Ammon's horn (tissue), 1 donor: ENCODE measurements at places on chromosomes 13 and 19.
A peak's percentile ranks its signal among the peaks of the same experiment; 100 is the strongest.

GRCh38 chr19:9130965-9131364 is 4.2 kb upstream of the OR7G3 start:
- DNase-seq = no peak

GRCh38 chr19:14556662-14557188 is 15.1 kb downstream of the NDUFB7 start:
- DNase-seq = peak; percentile 94

DNA sequence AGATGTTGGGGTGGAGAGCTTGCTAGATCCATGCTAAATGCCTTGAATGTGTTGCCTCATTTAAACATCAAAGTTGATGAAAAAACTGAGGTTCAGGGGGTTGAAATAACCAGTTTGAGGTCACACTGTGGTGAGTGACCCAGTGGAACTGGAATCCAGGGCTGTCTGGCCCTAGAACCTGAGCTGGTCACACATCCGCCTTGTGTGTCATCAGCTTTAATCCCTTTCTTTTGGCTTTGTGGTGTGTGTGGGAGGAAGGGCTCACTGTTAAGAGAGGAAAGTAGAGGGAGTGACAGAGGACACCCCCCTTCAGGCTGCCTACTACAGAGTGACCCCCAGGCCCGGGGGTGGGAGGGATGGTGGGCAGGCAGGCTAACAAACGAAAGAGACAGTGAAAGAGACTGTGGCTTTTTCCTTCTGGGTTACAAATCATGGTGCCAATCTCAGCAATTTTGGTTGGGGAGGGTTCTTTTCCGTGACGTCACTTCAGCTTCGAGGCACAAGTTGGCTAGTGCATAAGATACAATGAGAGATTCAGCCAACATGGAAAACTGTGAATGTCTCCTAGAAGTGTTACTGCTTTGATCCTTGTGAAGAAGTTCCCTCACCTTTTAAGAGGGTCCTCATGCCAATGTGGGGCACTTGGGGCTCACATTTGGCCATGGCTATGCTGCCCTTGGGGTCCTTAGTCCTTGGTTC is 164.9 kb downstream of the DLEU7 start:
- DNase-seq = no peak

GRCh38 chr13:103799028-103799427 is 732.8 kb upstream of the SLC10A2 start:
- DNase-seq = no peak

- peak; percentile 97 for DNase-seq
These were observed 2.5 kb downstream of the DBP start for GRCh38 chr19:48634424-48635262.

GRCh38 chr19:30743702-30744101 is 371.5 kb downstream of the ZNF536 start:
- DNase-seq = no peak

- DNase-seq = no peak
These were observed 39.5 kb upstream of the FAM216B start for GRCh38 chr13:42741914-42742313.

- peak; percentile 2 for DNase-seq
These were observed 359.8 kb upstream of the HTR2A start for GRCh38 chr13:47256618-47257017.

DNA sequence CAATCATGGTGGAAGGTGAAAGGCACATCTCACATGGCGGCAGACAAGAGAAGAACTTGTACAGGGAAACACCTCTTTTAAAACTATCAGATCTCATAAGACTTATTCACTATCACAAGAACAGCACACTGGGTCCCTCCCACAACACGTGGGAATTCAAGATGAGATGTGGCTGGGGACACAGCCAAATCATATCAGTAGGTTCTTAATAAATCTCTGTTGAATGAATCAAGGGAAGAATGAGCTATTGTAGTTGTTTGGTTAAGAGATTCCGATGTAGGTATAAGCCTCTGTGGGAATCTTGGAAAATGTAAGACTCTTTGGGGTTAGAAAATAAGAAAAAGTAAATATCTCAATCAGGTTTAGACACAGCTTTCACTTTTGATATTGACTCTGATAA is 400.2 kb downstream of the KCNRG start:
- DNase-seq = no peak

GRCh38 chr13:49711218-49711863 is 20.1 kb upstream of the EBPL start:
- DNase-seq = no peak

DNA sequence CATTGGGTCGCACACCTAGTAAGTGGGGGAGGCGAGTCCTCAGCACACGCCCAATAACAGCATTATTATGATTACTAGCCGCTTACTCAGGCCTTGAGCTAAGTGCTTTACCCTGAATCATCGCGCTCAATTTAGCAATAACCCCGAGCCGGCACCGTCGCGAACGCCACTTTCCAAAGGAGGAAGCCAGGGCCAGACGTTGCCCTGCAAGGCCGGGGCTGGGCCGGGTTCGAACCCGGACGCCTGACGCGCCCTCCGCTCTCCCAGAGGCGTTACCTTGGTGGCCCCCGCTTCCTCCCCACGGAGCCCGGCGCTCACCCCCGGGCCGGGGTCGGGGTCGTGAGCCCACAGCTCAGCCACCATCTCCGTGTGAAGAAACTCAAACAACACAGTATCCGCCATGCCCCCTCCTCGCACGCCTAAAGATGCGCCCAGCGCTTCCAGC is at the start of gene TRAPPC6A:
TRAPPC6A (minus strand) TSS at position 421 of the 445 bp plus-strand sequence; CDS start at position 402, 19 bp downstream.
- DNase-seq = no peak

DNA sequence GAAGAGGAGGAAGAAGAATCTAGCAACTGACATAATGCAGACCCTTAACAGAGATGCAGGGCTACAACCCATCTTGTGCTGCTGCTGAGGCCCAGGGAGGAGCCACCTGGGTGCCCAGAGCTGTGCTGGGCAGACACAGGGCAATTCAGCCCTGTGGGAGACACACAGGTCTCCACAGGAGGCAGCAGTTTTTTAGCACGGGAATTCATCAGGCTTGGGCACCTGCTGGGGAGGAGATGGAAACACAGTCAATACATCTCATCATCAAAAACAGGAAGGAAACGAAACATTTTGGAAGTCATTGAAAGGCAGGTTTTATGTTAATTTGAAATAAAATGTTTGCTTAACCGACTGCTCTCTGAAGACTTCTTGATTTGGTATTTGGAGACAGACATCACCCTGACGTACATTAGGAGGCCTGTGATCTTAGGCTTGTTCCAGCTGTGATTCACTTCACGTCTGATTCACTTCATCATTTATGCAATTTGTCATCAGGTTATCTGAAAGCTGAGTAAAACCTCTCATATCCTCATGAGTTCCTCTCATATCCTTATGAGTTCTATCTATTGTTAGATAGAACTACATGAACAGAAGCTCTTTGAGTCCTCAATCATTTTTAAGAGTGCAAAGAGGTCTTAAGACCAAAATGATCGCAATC is 77.4 kb downstream of the CYSLTR2 start:
- DNase-seq = no peak

- DNase-seq = no peak
These were observed 82.7 kb downstream of the DLEU7 start for GRCh38 chr13:50760751-50761150.

DNA sequence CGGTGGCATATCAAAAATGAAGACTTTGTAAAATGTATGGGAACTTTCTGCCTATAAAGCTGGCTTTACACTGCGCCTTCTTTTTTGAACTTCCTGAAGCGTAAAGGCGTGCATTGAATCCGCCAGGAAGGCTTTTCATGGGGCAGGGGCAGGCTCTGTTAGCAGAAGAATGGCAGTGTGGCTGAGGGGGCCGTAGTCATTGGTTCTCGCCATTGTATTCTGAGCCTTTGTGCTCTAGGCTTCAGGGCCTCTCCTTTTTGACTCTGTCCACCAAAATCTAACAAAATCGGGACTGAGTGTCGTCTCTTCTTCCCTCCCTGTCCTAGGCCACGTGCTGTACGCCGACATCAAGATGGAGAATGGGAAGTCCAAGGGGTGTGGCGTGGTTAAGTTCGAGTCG is 14.1 kb downstream of the PRAM1 start:
- no peak for DNase-seq

DNA sequence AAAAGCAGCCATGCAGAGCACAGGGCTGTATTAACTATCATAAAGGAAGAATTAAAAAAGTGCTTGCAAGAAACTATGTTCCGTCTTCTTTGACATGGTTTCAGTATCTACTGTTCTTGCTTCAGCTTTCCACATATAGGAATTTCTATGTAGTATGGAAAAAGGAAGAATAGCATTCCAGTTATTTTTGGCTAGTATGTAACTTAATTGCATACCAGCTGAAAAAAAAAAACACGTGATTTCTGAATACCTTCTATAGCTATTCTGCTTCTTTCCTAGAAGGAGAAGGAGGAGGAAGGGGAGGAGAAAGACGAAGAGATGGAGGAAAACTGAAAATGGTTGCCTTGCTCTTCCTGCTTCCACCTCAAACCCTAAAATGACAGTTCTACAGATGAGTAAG is 619.0 kb downstream of the KCTD12 start:
- no peak for DNase-seq

GRCh38 chr13:107233541-107233940 is 665.6 kb upstream of the ARGLU1 start:
- peak; percentile 52 for DNase-seq

DNA sequence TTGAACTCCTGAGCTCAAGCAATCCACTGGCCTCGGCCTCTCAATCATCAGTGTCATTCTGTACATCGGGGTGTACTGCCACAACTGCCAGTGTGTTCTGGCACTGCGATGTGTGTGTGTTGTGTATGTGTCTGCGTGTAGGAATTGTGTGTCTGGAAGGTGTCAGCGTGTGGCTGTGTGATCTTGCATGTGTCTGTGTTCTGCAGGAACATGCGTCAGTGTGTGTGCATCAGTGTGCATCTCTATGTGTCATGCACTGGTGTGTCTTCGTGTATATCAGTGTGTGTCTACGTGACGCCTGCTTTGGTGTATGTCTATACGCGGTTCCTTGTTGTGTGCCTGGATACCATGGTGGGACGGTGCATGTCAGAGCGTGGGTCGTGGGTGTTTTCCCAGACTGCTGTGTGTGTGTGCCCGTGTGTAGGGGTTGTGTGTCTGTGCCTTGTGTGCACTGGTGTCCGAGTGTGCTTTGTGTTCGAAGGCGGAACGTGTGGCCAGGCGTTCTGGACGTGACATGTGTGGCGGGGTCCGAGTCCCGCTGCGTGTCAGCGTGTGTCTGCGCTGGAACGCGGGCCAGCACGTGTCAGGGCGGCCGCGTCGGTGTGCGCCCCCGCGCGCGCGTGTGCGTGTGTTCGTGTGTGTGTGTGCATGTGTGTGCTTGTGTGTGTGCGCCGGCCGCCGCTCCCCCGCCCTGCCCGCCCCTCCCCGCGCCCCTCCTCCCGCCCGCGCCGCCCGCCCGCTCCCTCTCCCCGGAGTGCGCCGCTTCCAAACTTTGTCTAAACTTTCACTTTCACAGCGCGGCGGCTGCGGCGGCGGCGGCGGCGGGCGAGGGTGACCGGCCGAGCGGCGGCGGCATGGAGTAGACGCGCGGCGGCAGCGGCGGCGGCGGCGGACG is at the start of gene NFIX:
NFIX (plus strand) TSS at position 775 of the 895 bp plus-strand sequence. CDS start 363 bp downstream, outside the sequence.
- no peak for DNase-seq

DNA sequence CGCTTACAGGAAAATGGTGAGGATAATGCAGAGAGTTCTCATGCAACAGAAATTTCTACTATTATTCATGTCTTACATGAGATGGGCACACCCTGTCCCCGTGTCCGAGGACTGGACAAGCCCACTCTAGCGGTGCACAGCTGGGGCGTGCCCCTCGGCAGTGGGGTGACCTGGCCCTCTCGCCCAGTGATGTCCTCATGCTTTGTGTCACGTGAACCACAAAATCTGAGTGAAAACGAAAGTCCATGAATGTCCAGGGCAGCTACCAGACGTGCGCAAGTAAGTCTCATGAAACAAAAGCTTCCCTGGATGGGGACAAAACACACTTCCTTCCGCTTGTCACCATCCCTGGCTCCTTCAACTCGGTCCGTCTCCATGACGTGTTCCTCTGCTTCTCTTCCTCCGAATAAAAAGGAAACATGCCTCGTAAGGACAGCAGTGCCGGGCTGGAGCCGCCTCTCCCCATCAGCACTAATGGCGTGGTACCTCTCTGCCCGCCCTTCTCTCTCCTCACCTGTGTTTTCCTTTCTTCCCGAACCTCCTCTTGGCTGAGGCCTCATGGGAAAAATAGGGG is 45.6 kb downstream of the ANKRD10 start:
- no peak for DNase-seq

GRCh38 chr13:48942131-48942530 is 33.6 kb upstream of the FNDC3A start:
- no peak for DNase-seq

DNA sequence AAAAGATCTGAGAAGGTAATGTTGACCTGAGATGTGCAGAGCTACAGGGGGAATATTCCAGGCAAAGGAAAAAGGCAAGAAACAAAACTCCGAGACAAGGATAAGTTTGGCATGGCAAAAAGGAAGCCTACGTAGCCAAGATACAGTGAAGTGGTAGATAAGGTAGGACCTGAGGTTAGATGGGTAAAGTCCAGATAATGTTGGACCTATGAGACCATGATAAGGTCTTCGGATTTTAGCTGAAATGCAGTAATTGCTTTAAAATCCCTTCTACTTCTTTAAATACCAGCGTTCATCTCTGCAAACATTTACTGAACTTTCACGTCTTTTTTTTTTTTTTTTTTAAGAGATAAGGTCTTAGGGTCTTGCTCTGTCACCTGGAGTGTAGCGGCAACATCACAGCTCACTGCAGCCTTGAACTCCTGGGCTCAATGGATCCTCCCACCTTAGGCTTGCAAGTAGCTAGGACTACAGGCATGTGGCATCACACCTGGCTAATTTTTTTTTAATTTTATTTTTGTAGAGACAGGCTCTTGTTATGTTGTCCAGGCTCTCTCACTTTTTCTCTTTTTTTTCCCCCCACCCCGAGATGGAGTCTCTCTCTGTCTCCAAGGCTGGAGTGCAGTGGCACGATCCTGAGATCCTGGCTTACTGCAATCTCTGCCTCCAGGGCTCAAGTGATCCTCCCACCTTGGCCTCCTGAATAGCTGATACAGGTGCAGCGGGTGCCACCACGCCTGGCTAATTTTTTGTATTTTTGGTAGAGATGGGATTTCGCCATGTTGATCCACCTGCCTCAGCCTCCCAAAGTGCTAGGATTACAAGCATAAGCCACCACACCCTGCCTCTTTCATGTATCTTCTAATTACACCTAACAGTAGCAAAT is 4.2 kb upstream of the WBP4 start:
- DNase-seq = no peak

- DNase-seq = no peak
These were observed 427 bp downstream of the PLPPR3 start for GRCh38 chr19:821231-821824.

DNA sequence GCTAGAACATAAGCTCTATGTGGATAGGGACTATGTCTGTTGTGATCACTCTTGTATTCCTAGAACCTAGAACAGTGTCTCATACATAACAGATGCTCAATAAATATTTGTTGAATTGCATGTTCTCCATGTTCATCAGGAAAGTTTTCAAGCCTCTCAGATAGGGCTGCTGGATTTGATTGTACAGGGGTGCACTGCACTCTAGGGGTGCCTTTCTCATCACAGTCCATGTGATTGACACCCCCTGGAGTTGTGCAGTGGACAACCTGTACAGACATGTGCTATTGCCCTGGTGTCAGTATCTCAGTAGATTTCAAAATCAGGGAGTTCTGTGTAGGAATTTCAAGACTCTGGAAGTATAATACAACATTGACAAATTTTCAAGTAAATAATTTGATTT is 58.9 kb downstream of the MBNL2 start:
- DNase-seq = no peak

- no peak for DNase-seq
These were observed 521 bp upstream of the NUP58 start for GRCh38 chr13:25300861-25301346.

- DNase-seq = no peak
These were observed 404 bp upstream of the IL27RA start for GRCh38 chr19:14030997-14031718.
